ENCODE measurements at places on chromosomes 12 and 14. TPM values are rescaled to one million over a fixed set of nuclear protein-coding genes. Genes with fewer than 3 reads are reported as not detected.

NINJ2 gene
- total RNA-seq = 4.2 TPM

EIF2S3B gene
- 1.7 TPM for total RNA-seq

TOMM20L gene
- total RNA-seq = 0.37 TPM

KRT79 gene
- total RNA-seq = not detected

CCND2 gene
- total RNA-seq = 792 TPM

FOXA1 gene
- total RNA-seq = not detected

CFAP251 gene
- total RNA-seq = 0.31 TPM

TEX22 gene
- total RNA-seq = 1.4 TPM

NRL gene
- 1.6 TPM for total RNA-seq

PRKD1 gene
- not detected for total RNA-seq

CYP46A1 gene
- 0.07 TPM for total RNA-seq

CAPS2 gene
- 2.6 TPM for total RNA-seq

CLEC12A gene
- not detected for total RNA-seq

DPPA3 gene
- not detected for total RNA-seq

CCDC175 gene
- total RNA-seq = not detected

OR6C2 gene
- not detected for total RNA-seq

C12orf54 gene
- not detected for total RNA-seq

GZMB gene
- 2,724 TPM for total RNA-seq

EXOC5 gene
- total RNA-seq = 84.9 TPM

SLCO1B1 gene
- not detected for total RNA-seq

DPY19L2 gene
- 9.5 TPM for total RNA-seq

C12orf42 gene
- 1.2 TPM for total RNA-seq

TRIM9 gene
- total RNA-seq = 0.85 TPM
